Memory B cell (primary cell): ENCODE measurements at places on chromosomes 16 and 17.

DNA sequence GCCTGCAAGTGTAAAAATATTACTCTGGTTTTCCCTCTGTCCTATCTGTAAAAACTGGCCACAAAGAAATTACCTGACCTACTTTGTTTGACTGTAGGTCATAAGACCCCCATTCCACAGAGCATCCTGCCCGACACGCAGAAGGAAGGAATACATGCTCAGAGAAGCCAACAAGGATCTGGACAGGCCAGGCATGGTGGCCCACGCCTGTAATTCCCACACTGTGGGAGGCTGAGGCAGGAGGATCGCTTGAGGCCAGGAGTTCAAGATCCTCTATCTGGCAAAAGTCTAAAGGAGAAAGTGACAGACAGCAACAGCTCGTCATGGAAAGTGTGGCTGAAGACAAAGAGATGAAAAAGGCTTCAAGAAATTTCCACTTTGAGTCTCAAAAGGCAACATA, 78.2 kb upstream of the RNU2-1 start:
- no peak for DNase-seq

- DNase-seq: no peak
These were observed 26.9 kb upstream of the SPATA32 start for GRCh38 chr17:45288825-45289224.

- no peak for DNase-seq
These were observed 13.9 kb downstream of the NXPH3 start for GRCh38 chr17:49589577-49589927.

DNA sequence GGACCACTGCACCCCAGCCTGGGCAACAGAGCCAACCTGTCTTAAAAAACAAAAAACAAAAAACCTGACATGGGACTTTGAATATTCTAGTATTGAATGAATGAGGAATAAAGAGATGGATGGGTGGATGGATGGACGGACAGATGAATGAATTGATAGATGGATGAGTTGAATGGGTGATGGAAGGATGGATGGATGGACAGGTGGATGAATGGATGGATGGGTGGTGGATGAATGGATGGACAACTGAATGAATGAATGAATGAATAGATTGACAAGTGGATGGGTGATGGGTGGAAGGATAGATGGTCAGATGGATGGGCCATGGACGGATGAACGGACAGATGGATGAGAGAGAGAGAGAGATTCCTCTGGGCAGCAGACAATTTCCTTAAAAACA, 22.8 kb upstream of the CEP20 start:
- DNase-seq: no peak

DNA sequence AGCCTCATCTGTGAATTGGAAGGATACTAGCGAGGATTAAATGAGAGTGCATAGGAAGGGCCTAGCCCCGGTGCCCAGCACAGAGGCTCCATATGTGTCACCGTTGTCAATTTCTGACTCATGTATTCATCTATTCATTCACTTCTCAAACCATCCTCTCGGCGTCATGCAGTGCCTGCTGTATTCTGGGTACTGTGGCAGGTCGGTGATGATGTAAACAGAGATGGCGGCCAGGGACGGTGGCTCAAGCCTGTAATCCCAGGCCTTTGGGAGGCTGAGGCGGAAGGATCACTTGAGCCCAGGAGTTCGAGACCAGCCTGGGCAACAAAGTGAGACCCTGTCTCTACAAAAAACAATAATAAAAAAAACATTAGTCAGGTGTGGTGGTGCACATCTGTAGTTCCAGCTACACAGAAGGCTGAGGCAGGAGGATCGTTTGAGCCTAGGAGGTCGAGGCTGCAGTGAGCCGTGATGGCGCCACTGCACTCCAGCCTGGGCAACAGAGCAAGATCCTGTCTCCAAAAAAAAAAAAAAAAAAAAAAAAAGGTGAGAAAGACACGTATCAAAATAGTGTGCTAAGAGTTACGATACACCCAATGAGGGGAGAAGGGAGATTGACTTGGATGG, 4.3 kb upstream of the PPP1R1B start:
- DNase-seq: no peak
